Activated T-cell treated with anti-CD3 and anti-CD28 coated beads, Interleukin-2, amount 50 U/mL, for 4 hours (primary cell): ENCODE measurements at places on chromosomes 6 and 20. TPM values are rescaled to one million over a fixed set of nuclear protein-coding genes. Genes with fewer than 3 reads are reported as not detected.

GDAP1L1 gene
- not detected for total RNA-seq

NRN1 gene
- not detected for total RNA-seq

HLA-DMB gene
- 0.46 TPM for total RNA-seq

WFDC5 gene
- total RNA-seq, result not detected

CCN2 gene
- total RNA-seq, result 0.41 TPM

APOBEC2 gene
- total RNA-seq, result not detected

RPS10 gene
- 2,267 TPM for total RNA-seq
